ENCODE measurements at places on chromosomes 4 and X.

DNA sequence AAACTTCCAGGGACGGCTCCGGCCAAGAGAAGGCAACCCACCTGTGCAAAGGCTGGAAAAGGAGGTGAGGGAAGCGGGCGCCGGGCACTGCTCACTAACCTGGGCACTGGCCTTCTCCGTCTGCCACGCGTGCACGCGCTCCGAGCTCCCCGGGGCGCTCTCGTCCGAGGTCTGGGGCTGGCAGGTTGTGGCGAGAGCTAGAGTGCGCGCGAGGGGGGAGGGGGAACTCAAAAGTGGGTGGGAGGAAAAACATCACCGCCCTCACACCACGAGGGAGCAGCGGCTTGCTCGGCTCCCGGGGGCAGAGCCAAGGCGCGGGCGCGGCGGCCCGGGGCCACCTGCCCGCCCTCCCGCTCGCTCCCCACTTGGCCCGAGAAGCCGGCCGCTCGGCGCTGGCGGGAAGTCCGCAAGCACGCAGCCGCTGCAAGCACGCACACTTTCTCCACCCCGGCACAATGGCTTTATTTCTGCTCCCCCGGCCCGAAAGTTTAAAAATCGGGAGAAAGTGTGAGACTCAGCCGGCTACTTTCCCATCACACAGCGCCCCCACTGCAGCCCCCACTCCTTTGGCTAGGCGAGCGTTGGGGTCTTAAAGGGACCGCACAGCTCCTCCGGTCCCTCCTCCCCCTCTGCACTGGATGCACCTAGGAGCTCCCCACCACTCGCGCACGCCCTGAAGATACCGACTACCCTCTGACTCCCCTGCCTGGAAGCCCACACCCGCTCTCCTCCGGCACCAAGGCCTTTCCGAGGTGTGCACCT lies at the start of gene CHRDL1:
Gene CHRDL1 (minus strand): TSS at position 173 of the 762 bp plus-strand sequence. CDS start 3,636 bp downstream, outside the sequence.
- no peak for DNase-seq

DNA sequence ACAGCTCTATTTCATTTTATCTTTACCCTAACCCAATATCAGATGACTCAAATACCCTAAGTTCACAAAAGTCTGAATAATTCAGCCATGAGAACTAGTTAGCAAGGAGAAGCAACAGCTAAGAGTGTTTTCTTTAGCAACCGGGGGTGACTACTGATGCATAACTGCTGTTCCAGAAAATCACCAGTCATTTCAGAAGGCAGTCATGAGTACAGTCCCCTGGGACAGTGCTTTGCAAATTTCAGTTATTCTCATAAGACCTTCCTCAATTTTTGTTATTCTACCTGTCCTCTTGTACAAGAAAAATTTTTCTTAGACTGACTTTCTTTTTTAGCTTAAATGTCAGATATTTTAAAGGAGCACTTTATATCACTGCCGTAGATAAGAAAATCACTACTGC lies 16.4 kb downstream of the BANK1 start:
- no peak for DNase-seq

DNA sequence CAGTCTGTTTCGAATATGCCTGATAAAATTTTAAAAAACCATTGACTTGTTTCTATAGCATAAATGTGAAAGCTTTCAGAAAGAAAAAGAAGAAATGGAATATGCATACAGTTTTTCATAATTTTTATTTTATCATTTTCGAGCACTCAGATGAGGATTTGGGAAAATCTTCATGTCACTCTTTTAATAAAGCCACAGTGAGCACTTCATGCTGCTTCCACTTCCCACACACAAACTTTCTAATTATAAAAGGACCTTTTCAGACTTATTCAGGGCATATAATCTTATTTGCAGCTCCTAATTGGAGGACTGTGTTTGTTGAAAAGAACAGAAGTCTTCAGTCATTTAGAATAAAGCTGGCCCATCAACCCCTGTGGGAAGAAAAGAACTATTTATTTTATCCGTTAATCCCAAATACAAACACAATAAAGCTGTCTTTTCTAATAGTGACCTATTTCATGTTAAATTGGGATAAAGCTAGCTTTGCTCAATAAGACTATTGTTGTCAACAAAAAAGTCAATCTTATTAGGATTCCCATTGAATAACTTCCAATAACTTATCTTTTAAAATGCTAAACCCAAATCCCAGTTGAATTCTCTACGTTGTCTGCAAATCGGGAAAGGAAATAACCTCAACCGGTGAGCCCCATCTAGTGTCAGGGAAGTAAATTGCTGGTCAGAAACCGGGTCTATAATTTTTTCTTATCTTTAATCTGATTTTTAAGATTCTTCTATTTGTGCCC lies 211.5 kb downstream of the PDGFRA start:
- no peak for DNase-seq

DNA sequence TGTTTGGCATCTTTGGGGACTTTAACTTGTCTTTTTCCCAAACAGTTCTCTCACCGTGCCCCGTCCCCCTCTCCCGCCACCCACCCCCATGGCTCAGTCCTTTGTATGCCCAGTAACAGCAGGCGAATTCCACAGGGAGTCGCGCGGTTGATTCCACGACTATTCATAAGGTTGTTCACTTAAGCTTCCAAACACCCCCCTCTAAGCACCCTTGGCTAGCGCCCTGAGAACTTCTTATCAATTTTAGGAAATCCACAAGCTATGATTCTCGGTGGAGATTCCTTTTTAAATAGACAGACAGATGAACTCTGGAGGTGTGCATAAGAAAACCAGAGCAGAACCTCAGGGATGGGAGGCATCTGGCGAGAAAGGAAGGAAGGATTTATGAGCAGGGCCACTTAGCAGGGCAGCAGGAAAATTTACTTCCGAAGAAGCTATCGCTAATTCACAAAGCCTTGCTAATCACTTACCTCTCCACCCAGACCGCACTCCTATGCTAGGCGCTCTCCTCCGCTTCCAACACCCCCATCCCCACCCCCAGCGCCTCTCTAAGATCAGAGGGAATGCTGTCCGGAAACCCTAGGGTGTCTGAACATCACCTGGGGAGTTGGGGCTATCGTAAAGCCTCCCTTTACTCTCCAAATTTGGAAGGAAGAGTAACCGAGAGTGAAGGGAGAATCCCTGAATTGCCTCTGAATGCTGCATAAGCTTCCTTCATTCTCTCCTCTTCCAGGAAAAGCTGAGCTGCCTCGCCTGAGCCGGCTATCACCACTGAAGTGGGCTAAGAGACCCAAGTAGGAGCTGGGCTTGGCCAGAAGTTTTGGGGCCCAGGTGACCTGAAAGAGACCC lies 1.7 kb downstream of the UNC5C start:
- DNase-seq: no peak

GRCh38 chr4:184349283-184350039 lies 124.9 kb downstream of the IRF2 start:
- no peak for DNase-seq

DNA sequence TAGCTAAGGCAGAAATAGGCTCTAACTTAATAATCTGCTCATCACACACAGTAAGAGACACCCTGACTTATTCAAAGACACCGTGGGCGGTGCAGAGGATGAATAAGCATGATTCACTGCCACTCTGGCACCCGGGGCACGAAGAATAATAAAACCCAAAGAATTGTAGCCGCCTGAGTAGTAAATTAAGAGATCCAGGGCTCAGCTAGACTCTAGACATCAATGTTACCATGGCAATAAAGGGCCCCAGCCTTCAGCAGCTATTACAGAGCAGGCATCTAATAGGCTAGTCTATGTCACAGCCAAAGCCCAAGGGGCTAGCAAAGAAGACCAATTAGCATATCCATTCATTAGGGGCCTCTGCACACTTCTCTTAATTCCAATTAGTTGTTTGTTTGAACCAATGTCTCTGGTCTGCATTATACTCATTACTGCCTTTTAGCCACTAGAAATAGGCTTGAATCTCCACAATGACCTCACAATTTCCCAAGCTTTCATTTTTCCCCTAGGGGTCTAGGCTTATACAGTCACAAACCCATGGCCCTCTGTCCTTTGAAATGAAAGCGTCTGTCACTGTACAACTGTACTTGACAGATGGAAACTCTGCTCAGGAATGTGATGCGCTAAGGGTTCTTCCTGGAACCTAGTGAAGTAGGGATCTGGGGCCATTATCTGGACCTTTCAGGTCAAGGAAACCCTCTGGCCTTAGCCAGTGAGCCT lies 3.0 kb upstream of the ATP1B4 start:
- DNase-seq: no peak

- DNase-seq: no peak
Observed at GRCh38 chr4:141560056-141560455, 76.3 kb upstream of the IL15 start.

DNA sequence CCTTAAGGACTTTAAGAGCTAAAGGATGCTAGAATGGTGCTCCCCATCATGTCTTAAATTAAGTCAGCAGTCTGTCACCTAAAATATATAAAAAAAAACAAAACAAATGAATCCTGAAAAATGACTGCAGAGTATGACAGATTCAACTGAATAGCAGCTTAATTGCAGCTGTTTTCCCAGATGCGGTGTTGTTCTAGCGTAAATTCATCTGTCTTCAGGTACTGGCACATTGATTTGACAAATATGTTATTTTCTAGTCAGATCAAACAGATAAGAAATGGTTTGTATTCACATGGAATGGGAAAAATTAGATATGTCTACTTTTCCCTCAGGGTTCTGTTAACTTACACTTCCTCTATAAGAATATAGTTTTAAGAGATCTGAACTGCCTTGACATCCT lies 211.7 kb downstream of the NAF1 start:
- no peak for DNase-seq

GRCh38 chr4:1477045-1477840 lies 71.0 kb upstream of the NKX1-1 start:
- DNase-seq: no peak

DNA sequence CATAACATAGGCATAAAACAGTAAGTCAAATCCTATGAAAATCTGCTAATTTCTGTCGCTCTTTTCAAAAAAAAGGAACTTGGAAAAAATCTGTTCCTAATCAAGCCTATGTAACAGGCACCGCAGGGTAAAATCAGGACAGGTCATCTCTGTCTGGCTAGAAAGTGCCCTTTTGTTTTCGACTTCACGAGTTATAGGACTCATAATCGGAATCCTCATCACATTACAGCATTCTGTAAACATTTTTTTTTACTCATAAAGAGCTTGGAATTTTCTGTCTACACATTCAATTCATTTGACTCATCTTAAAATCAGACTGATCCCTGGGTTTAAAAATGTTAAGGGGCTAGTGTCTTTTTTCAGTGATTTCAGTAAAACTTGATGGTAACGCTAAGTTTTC lies 181.7 kb upstream of the TBC1D9 start:
- no peak for DNase-seq

DNA sequence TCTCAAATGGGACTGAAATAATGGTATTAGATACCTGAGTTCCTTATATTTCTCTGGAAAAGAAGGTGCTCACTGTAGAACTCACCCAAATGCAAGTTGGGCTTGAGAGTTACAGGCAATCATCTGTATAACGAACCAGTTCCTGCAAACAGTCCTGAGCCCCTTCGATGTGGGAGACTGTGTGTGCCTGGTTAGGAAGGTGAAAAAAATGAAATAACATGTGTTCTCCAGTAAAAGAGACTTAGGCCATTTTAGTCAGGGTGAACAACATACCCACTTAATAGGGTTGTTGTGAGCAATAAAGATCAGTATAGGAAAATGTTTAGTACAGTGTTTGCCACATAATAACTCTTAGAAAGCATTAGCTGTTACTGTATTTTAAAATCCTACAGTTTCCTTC lies 23.4 kb downstream of the STIM2 start:
- no peak for DNase-seq

- DNase-seq: no peak
Observed at GRCh38 chr4:154506253-154506652, 14.7 kb upstream of the DCHS2 start.

All from naive thymus-derived CD8-positive, alpha-beta T cell (primary cell).